ENCODE measurements at places on chromosomes 11 and 22.
A peak's percentile ranks its signal among the peaks of the same experiment; 100 is the strongest.

DNA sequence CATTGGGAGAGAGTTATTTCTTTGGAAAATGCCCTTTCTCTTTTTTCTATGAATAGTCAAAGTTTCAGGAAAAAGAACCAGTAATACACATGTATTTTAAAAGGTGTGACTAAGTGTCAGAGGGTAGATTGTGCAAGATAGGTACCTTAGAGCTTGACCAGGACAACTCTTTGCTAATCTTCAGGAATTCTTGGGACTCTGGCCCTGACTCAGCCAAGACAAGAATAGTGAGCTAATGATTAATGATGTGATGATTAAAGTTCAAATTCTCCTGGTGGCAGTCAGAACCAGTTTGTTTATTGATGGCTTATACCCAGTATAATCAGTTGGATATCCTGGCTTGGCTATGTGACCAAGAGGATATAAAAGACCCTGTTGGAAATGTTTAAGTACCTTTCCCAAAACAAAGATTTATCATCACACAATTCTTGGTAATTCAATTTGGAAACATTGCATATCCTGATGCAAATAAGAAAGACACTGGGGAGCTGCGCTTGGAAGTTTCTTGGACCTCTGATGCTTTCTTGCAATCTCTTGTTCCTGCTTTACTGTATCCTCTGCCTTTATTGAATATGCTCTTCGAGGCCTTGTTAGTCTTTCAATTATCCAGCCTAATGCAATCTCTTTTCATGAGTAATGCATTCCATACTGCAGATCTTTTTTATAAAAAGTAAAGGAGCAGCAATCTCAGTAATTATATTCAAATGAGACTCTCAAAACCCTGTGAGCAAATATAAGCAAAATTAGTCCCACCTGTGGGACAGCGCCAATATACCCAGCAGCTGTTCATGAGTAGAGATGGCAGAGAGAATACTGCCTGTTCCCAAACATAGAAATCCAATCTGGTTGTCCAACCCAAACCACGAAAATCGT lies 48.0 kb upstream of the CEP126 start:
- no peak for DNase-seq

GRCh38 chr11:105070306-105070705 lies 25.2 kb upstream of the CARD16 start:
- no peak for DNase-seq

DNA sequence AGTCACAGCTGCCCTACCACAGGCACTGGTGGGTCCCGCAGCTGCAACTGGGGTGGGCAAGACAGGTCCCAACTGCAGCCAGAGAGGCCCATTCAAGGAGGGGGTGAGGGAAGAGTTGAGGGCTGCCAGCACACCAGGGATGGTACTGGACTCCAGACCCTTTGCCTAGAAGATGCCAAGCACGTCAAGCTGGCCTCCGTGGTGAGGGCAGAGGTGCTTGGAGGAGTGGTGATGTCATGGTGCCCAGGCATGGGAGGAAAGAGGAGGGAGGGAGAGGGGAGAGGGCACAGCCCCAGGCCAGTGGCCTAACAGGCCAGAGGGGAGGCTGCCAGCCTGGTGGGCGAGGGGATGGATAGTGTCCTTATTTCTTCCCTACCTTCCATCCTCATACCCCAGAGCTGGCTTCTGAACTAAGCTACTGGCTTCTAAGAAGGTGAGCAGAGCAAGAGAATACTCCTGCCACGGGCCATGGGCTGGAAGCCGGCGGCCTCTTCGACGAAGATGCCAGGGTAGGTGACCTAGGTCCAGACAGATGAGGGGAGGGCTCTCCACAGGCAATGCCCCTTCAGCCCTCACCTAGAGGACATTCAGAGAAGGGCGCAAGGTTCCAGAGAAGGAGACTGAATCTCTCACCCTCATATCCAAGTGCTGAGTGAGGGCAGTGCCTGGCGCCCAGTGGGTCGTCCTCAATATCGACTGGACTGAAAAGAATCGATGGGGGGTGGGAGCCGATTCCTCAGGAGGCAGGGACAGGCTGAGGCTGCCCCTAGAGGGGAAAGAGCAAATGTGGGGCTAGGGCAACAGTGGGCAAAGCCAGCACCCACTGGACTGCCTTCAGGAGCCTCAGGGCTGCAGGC lies 1.8 kb downstream of the SYT7 start:
- DNase-seq, result no peak

DNA sequence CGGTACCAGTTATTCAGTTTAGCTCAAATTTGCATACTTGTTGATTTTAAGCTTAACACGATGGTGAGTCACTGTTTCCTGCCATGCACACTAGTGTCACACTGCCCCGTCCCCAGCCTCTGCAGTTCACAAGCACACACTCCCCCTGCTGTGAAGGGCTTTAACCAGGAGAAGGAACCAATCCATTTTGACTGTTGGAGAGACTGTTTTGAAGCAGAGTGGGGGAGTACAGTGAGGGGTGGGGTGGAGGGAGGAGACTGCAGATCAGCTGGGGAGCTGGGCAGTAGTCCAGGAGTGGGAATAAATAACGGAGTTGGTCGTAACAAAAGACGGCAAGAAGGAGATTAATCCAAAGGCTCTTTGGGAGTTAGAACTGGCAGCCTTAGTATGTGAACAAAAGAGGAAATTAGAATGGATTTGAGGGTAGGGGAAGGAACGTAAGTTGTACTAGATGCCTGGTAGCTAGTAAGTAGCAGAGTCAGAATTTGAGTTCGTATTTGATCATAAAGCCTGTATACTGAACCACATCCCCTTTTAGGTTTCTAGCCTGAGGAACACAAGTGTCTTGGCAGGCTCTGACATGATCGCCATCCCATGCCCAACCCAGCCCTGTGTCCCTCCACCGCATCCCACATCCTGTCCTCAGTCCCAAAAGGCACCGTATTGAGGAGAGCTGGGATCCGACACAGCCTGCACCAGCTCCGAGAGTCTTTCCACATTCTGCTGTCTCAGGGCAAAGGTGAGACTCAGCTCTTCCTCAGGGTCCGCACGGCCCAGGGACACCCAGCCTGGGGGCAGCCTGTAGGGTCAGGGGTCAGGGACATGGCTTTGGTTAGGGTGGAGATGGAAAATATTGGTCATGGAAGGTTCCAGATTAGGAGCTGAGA lies 862 bp downstream of the TPP1 start:
- DNase-seq, result no peak

- no peak for DNase-seq
Observed at GRCh38 chr11:18322818-18323570, 627 bp downstream of the GTF2H1 start.

DNA sequence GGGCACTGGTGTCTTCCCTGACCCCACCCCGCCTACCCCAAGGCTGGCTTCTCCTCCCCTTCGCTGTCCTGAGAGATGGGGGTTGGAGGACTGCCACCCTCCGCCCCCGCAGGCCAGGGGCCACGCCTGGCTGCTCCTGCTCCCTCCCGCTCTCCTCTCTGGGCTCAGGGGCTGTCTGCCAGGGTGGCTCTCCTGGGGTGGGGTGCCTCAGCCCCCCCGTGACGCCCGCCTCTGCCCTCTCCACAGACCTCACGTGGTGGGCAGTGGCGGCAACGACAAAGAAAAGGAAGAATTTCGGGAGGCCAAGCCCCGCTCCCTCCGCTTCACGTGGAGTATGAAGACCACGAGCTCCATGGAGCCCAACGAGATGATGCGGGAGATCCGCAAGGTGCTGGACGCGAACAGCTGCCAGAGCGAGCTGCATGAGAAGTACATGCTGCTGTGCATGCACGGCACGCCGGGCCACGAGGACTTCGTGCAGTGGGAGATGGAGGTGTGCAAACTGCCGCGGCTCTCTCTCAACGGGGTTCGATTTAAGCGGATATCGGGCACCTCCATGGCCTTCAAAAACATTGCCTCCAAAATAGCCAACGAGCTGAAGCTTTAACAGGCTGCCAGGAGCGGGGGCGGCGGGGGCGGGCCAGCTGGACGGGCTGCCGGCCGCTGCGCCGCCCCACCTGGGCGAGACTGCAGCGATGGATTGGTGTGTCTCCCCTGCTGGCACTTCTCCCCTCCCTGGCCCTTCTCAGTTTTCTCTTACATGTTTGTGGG lies 8.1 kb downstream of the RCOR2 start:
- peak; percentile 59 for DNase-seq

GRCh38 chr22:29074276-29074772 lies 1.5 kb downstream of the KREMEN1 start:
- no peak for DNase-seq
